GM23338 (cell line): ENCODE measurements at places on chromosomes 3 and 15.

DNA sequence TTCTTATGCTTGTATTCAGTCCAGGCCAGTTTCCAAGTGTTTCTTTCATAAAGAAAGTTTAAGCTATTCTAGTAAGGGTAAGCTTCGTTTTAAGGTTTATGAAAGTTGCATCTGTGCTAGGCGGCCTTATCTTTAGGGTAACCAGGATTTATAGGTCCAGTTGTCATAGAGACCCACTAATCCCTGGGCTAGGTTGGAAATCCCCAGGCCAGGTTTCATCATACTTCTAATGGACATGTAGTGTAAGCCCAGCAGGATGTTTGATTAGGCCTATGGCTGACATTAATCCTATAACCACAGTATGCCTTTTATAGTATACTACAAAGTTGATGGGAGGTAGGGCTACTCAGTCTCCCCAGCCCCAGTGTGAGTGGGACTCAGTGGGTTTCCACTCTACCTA lies 312.4 kb downstream of the CACNA2D3 start:
- no peak for DNase-seq

GRCh38 chr3:127171721-127172120 lies 21.2 kb upstream of the PRR23E start:
- no peak for DNase-seq

DNA sequence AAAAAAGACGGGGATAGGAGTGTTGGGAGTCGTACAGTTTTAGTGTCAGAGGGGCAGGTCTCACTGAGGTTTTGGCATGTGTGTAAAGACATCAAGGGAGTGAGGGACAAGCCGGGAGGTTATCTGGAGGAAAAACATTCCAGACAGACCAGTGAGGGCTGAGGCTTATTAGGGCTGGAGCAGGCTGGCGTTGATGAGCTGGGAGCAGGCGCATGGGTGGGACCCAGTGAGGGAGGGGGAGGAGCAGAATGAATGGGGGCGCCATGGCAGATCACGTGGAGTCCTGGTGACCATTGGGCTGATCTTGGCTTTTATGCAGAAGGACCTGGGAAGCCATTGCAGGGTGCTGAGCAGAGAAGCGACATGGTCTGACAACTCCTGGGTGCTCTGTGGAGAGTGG lies 180.2 kb downstream of the SLCO3A1 start:
- no peak for DNase-seq

- DNase-seq = peak; percentile 76
These were observed 1.4 kb upstream of the COL8A1 start for GRCh38 chr3:99637016-99637367.

GRCh38 chr15:62896380-62896866 lies 146.1 kb upstream of the TPM1 start:
- no peak for DNase-seq

DNA sequence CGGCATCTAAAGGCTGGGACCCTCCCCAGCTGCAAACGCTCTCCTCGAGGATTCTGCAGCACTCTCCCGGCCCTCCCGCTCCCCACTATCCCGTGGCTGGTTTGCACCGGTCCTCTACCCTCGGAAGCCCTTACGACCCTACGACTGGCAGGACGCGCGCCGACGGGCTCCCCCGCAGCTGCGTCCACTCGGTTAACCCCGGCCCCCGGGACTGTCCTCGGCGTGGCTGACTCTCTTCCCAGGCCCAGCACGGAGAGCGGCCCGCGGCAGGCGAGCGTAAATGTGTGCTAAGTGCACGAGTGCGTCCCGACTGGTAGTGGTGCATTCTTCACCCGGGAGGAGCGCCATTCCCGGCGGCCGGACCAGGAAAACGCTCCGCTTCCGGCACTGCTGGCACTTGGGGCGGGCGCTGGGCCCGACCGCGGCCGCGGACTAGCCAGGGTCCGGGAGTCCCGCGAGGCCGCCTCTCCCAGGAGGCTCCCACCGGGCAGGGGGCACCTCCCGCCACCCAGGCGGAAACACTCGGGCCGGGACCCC lies 508 bp downstream of the GORASP1 start:
- DNase-seq = peak; percentile 61
